ENCODE measurements at places on chromosomes 5 and 9. TPM values are rescaled to one million over a fixed set of nuclear protein-coding genes. Genes with fewer than 3 reads are reported as not detected.

The SPATA31C1 gene
- not detected for total RNA-seq

The SHOC1 gene
- not detected for total RNA-seq

The PPP3R2 gene
- not detected for total RNA-seq

The NEUROG1 gene
- total RNA-seq: not detected

The ELOVL7 gene
- not detected for total RNA-seq

The FRRS1L gene
- 0.13 TPM for total RNA-seq

The FCN2 gene
- total RNA-seq: not detected

The FAM151B gene
- 1.2 TPM for total RNA-seq
